NCI-H2171 (cell line): ENCODE measurements at places on chromosomes 1 and 21.

DNA sequence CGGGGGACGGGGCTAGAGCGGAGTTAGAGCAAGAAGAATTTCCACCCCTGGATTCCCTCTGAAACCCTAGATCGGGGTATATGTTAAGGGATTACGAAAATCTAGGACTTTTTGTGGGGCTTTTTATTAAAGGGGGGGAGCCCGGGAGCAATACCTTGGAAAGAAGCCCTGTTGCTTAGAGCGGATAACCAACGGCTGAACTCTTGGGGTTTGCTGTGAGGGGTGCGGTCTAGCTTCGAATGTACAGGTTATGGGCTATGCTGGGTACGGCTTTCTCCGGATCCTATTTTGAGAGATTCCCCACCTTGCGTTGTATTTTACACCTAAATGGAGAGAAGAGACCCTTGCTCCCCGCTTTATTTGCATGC, 626 bp downstream of the DYRK3 start:
- no peak for DNase-seq

GRCh38 chr1:202230061-202230938, 36.7 kb downstream of the LGR6 start:
- no peak for DNase-seq

GRCh38 chr21:42117229-42117966, 46.3 kb downstream of the UMODL1 start:
- no peak for DNase-seq

DNA sequence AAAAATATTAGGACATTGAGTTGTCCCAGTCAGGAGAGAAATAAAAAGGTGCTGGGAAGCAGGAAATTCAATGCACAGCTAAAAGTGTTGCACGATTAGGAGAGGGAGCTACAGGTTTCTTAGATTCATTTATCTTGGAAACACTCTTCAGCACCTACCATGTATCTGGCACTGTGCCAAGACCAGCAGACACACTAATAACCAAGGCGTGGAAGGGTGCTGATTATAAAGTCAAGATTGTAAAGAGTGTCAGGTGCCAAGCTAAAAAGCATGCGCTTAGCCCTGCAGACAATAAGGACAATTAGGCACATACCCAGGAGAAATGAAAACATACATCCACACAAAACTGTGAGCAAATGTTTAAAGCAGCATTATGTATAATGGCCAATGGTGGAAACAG, 129.9 kb downstream of the DSCAM start:
- peak; percentile 36 for DNase-seq

GRCh38 chr1:227190321-227190720, 128.0 kb downstream of the CDC42BPA start:
- DNase-seq, result no peak
